Right ventricle myocardium inferior (tissue), 1 donor: ENCODE measurements at places on chromosomes 3 and 15. TPM values are rescaled to one million over a fixed set of nuclear protein-coding genes. Genes with fewer than 3 reads are reported as not detected.

SLC9C1 gene
- 0.95 TPM for total RNA-seq

RSRC1 gene
- total RNA-seq = 22.9 TPM

SAMMSON gene
- not detected for total RNA-seq

ALG1L2 gene
- total RNA-seq = not detected

ALDH1L1 gene
- 23.1 TPM for total RNA-seq

MAP6D1 gene
- 2.2 TPM for total RNA-seq

ASB14 gene
- total RNA-seq = 9.0 TPM

MOBP gene
- total RNA-seq = not detected

CYP8B1 gene
- total RNA-seq = not detected

DUOX2 gene
- total RNA-seq = 0.08 TPM

SLC35G2 gene
- 2.1 TPM for total RNA-seq

SIDT1 gene
- total RNA-seq = 0.62 TPM

SPATA16 gene
- total RNA-seq = not detected

KIF7 gene
- 2.2 TPM for total RNA-seq

SCAANT1 gene
- not detected for total RNA-seq
